Activated CD8-positive, alpha-beta memory T cell treated with anti-CD3 and anti-CD28 coated beads, Interleukin-2, amount 50 U/mL, for 48 hours (primary cell): ENCODE measurements at places on chromosomes 4 and X.

DNA sequence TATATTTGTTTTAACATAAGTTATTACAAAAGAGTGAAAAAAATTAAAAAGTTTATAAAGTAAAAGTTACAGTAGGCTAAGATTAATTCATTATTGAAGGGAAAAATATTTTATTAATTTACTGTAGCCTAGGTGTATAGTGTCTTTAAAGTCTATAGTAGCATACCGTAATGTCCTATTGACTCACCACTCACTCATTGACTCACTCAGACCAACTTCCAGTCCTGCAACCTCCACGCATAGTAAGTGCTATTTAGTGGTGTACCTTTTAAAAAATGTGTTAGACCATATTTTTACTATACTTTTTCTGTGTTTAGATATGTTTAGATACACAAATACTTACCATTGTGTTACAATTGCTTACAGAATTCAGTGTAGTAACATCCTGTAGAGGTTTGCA is 841.1 kb downstream of the CENPC start:
- DNase-seq: no peak

DNA sequence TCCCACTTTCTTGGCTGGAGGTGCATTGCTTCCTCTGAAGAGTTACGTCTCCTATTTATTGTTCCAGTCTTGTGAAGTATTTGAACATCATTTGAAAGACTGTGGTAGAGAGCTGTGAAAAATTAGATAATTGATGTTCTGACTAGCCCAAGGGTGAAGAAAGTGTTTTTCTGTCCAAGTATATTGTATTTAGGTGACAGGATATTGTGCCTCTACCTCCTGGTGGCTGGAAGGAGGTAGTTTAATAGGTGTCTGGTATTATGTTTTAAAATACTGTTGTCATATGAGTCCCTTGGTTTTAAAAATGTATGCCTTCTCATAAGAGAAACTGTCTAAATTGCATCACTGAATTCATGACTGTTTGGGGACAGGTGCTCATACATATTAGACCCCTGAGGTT is 226.0 kb downstream of the SPRY1 start:
- no peak for DNase-seq

DNA sequence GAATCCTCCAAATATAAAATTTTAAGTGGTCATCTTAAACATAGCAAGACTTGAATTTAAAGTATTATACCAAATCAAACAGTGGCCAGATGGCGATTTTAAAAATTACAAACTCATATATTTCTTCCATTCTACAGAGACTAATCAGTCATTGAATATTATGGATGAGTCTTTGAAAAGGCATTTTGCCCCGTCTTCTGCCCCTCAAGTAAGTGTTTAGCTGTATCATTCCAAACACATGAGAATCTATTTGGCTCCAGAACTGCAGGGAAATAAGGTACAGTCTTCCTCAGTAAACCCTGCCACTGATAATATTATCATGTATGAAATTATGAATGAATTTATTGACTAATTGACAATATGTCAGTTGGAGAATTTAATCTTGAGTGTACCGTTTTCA is 191.0 kb downstream of the SLC7A11 start:
- no peak for DNase-seq

GRCh38 chr4:18398661-18399060 is 377.1 kb upstream of the LCORL start:
- DNase-seq: no peak

- no peak for DNase-seq
These were observed 66.4 kb downstream of the CDKL5 start for GRCh38 chrX:18491587-18492340.

GRCh38 chrX:108415891-108416290 is 22.3 kb downstream of the COL4A6 start:
- DNase-seq: no peak

GRCh38 chrX:150546711-150547153 is 21.7 kb upstream of the MTM1 start:
- no peak for DNase-seq

DNA sequence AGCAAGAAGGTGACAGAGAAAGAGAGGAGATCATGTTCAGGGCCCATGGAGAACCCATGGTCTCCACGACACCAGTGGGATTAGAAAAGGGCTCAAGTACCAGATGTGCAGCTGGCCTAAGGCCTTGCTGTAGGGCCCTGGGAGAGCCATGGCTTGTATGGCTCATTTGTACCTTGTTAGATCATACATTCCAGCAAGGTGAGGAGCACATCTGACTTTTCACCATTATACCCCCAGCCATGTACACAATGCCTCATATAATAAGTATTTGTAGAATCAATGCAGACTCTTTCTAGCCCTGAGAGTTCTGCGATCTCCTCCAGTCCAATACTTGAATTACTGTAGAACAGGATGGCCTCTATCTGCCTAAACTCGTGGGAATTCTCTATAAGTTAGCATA is 94.2 kb upstream of the MAP3K15 start:
- no peak for DNase-seq

DNA sequence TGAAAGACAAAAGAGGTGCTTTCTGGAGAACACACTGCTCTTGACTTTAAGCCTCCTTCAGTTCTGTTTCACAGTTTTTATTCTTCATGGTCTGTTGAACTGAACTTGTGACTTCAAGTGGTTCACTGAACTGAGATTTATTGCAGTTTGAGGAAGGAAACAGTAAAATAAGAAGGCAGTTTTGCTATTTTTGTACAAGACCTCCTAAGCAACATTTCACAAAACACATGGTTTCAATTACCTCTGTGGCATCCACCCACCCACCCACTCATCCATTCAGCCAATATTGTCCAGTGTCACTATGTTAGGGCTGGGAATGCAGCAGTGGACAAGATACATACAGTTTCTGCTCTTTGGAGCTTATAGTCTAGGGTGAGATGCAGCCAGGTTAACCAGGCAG is 131.3 kb downstream of the IL1RAPL2 start:
- no peak for DNase-seq

GRCh38 chr4:189088780-189089179 is 851.9 kb upstream of the FRG1 start:
- no peak for DNase-seq

DNA sequence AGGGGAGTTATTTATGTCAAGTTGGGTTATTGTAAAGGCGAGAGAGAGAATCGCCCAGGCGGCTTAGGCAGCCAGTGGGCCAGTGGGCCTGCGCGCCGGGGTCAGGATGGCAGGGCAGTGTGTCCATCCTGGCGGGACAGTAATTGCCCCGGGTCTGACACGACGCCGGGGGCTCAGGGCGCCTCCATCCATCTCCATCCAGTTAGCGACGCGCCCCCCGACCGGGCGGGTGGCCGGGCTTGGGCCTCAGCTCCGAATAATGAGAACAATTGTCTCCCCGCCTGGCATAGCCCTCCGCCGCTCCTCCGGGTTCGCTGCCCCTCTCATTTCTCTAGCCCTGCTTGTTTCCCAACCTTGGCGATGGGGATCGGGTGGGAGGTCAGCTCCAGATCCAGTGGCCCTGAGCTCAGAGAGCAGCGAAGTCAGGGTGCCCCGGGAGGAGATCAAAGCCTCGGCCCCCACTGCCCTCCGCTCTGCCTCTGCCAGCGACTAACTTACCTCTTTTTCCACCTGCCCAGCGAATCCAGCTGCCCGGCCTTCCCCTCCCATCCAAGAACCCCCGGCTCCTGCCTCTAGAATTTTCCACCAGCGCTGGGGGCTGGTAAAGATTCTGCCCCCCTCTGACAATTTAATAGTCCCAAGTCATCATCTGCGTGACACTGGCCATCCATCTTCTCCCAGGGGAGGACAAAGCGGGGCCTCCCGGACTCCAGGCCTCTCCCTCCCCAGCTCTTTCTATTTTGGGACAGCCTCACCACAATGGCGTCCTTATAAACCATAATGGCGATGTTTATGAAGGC is 56.9 kb upstream of the TMEM33 start:
- DNase-seq: no peak

GRCh38 chrX:2784026-2784425 is 32.2 kb downstream of the XG start:
- DNase-seq: no peak

DNA sequence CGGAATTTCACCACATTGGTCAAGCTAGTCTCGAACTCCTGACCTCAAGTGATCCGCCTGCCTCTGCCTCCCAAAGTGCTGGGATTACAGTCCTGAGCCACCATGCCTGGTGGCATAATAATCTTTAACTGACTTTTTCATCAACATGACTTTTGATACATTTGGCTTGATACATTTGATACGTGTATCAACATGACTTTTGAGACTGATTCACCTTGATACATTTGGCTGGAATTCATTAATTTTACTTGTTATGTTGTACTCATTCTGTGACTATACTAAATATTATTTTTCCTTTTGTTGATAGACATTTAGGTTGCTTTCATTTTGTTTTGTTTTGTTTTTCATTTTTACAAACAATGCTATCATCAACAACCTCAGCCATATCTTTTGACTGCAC is 6.3 kb downstream of the TMEM154 start:
- no peak for DNase-seq

DNA sequence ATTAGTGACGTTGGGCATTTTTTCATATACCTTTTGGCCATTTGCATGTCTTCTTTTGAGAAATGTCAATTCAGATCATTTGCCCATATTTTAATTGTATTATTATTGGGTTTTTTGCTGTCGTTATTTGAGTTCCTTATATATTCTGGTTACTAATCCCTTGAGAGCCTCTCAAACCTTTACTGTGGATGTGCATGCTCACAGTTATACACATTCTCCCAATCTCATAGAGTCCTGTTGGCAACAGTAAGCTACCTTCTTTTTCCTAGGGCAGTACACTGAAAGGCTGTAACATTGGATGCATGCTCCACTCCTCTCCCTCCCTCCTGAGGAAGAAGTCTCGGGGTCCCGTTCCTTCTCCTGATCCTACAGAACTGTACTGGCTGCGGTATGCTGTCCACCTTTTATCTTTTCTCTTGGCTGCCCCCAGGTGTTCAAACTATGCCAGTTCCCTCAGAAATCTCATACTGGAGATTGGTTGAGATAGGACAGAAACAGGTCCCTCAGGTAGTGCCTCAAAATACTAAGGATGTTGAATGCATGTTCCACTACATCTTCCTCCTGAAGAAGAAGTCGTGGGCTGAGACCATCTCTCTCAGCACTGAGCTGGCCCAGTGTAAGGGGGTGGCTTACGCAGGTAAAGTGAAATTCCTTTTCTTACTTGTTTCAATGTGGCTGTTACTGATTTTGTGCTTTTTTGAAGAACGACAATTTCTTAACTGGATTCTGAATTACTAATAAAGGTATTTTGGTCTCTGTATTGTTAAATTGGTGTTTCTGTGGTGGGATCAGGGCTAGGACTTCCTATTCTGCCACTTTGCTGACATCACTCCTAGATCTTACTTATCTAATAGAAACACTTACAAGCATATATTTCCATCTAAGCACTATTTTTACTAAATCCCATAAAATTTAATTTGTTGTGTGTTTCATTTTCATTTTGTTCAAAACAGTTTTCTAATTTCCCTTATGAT is 145.4 kb upstream of the HUWE1 start:
- DNase-seq: no peak

DNA sequence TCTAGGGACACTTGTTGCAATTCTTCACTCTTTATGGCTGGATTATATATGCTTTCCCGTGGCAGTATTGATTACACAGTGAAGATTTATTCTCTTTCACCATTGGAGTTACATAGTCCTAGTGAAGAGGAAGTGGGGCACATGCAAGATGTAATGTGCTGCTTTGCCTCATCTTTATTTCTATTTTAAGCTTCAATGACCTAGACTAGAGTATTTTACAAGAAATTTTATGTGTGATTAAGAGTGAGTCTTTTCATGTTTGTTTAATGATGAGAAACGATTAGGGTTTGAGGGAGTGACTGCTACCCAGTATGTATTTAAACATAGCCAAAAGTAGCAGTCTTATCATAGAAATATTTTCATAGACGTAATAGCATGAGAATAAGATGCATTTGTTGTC is 30.8 kb downstream of the DIAPH2 start:
- no peak for DNase-seq

DNA sequence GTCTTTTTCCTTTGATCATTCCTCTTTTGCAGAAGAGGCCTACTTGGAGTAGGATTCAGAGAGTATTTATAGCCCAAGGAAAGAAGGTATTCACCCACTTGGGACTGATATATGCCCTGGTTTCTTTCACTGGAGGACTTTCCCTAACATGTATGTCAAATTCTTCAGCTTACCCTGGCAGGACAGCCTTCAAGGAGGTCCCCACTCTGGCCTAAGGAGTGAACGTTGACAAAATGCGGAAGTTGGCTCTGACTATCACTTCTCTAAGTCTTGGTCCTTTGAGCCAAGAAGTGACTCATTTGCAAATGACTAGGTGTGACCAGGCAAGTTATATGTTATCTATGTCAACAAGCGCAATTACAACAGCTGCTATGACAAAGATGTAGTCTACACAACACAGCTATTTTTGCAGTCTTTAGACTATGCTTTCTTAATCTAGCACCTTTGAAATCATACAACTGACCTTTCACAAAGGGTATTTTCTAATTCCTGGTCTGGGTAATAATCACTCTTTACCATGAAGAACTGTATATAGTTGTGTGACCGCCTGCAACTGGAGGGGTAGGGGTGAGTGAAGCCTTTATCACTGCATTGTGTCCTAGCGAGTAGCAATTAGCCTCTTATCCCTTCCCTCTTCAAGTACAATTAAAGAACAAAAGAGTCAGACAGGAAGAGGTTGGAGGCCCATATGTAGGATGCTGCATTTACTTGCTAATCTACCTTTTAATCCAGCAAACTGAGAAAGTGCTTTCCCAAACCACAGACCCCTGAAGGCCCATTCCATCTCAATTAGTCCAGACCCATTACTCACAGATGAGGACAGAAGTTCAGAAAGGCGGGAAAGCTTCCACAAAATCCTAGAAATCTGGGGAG is 50.1 kb downstream of the RASGEF1B start:
- DNase-seq: no peak

- DNase-seq: no peak
These were observed 144.7 kb downstream of the FRMPD4 start for GRCh38 chrX:12282991-12283390.

- DNase-seq: no peak
These were observed 660 bp upstream of the HSPA4L start for GRCh38 chr4:127781300-127782024.

GRCh38 chr4:101153653-101154052 is 193.7 kb downstream of the PPP3CA start:
- DNase-seq: no peak

GRCh38 chrX:135544338-135544948 is 24.0 kb downstream of the INTS6L start:
- no peak for DNase-seq

DNA sequence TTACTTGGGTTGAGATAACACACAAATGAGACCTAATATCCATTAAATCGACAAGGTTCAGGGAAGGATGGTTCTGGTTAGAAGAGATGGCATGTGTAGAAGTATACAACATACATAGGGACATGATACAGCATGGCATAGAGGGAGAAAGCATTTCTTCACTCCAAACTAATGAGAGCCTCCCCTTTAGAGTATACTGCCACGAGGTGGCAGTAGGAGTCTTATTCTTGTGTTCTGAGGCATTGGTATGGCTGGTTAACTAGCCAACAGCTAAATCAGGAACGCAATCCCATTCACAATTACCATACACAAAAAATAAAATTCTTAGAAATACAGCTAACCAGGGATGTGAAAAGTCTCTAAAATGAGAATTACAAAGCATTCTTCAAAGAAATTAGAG is 29.1 kb upstream of the TRO start:
- DNase-seq: no peak
